RWPE2 (cell line): ENCODE measurements at places on chromosomes 4 and X.

GRCh38 chr4:145734576-145735346 is 54.8 kb downstream of the C4orf51 start:
- peak; percentile 97 for DNase-seq

DNA sequence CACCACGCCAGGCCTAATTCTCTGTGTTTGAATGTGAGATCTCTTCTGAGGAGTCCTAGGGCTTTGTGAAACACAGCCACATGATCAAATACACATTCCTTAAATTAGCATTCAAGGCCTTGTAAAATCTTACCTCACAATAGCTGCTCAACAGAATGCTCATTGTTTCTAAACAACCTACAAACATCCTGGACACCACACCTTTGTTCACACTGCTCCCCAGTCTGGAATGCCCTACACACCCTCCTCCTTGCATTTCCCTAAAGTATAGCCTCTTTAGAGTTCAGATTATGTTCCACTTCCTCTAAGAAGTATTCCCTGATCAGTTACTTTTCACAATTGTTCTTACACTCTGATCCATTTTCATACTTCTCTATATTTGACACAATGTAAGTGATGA is 110.6 kb downstream of the AGTR2 start:
- no peak for DNase-seq

DNA sequence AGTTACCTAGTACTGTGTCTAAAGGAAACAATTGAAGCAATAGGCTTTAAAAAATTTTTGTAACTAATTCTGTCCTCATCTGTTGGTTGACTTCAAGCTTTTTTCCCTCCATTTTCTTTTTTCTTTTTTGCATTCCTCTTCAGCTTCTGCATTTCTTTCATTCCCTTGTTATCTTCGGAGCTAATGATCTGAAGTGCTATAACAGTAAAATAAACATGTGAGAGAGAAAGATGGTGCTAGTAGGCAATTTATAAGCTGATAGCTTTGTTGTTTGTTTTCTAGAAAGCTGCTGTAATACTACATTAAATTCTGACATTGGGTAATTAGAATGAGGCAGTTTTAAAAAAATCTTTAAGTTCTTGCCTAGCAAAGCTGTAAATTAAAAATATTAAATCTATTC is 37.1 kb downstream of the PTPN13 start:
- DNase-seq = no peak

GRCh38 chr4:146398896-146399445 is 122.8 kb downstream of the SLC10A7 start:
- DNase-seq = no peak
